ENCODE measurements at places on chromosomes 2 and 18. TPM values are rescaled to one million over a fixed set of nuclear protein-coding genes. Genes with fewer than 3 reads are reported as not detected.

CTAGE1 gene
- not detected for total RNA-seq

KIAA1328 gene
- 6.4 TPM for total RNA-seq

ZNF385B gene
- not detected for total RNA-seq

DNA sequence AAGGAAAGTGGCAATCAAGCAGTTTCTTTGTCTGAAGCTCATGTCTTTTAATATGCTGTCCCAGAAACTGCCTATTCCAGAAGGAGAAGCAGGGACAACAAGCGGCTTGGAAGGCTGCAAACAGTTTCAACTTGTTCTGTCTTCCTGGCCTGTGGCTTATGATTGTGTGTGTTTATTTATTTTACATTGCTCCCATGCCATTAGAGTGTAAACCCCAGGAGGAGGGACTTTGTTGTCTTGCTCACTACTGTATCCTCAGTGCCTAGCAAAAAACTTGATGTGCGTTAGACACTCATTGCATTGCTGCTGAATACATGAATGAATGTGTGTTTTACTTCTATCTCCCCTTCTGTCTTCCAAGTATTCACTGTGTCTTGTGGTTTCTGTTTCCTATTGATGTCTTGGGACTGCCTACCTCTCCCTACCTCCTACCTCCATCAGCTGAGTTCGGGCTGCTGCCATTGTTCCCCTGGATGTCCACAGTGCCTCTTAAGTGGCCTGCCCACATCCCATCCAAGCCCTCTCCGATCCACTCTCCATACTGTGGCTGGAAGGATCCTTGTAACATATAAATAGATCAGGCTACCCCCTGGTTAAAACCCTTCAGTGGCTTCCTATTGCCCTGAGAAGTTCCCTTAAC lies 261.4 kb downstream of the DYSF start:
- H3K4me3 ChIP-seq: no peak overlapping the region
- no peaks in the 10 kb centered on the region for H3K27me3 ChIP-seq
- H3K36me3 ChIP-seq: no peaks in the 10 kb centered on the region
- no peaks in the 10 kb centered on the region for H3K4me1 ChIP-seq
- no peak overlapping the region for H3K27ac ChIP-seq
- DNase-seq: no peak

DNA sequence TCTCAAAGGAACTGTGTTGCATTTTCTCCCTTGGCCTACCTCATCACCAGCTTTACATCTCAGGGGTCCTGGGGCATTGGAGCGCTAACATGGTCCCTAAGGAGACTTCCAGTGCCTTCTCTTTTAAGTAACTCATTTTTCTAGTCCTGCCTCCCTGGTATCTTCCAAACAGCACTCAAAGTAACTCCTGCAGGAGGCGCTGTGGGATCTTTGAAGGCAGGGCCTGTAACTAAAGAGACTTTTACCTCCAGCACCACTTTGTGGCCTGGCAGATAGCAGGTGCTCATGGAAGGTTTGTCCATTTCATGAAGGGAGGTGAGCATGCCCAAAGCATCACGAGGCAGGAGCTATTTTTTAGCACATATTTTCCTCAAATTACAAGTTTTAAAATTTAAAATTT lies 411.0 kb upstream of the GYPC start:
- no peaks in the 10 kb centered on the region for H3K27me3 ChIP-seq
- H3K36me3 ChIP-seq: no peaks in the 10 kb centered on the region
- H3K4me1 ChIP-seq: no peaks in the 10 kb centered on the region
- H3K4me3 ChIP-seq: no peak overlapping the region

- H3K36me3 ChIP-seq: no peaks in the 10 kb centered on the region
- DNase-seq: no peak
- peak overlapping the region; percentile 81 for H3K27ac ChIP-seq
- H3K4me1 ChIP-seq: peaks cover 18% of the 10 kb centered on the region
- no peaks in the 10 kb centered on the region for H3K27me3 ChIP-seq
- H3K4me3 ChIP-seq: no peak overlapping the region
These were observed 7.4 kb upstream of the POLI start for GRCh38 chr18:54261894-54262293.

DNA sequence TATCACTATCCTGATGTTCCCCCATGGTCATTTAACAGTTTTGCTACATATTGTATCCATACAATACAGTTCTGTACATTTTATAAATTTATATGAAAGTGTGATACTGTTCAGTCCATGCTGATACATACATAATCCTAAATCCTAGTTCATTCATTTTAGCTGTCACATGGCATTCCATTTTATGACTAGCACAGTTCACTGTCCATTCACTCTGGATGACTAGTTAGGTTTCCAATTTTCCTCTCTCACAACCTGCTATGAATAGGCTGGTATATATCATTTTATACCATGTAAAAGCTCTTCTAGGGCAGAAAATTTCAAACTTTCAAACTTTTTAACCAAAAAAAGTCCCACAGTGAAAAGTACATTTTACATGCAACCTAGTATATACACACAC lies 15.2 kb downstream of the SMAD2 start:
- peaks cover 27% of the 10 kb centered on the region for H3K4me1 ChIP-seq
- no peak overlapping the region for H3K4me3 ChIP-seq
- no peaks in the 10 kb centered on the region for H3K27me3 ChIP-seq

All from esophagus squamous epithelium (tissue), 5 donors.